Stimulated activated CD4-positive, alpha-beta T cell treated with anti-CD3 and anti-CD28 coated beads, Interleukin-15, amount 100 ng/mL, for 48 hours (primary cell): ENCODE measurements at places on chromosomes 1 and 21.

DNA sequence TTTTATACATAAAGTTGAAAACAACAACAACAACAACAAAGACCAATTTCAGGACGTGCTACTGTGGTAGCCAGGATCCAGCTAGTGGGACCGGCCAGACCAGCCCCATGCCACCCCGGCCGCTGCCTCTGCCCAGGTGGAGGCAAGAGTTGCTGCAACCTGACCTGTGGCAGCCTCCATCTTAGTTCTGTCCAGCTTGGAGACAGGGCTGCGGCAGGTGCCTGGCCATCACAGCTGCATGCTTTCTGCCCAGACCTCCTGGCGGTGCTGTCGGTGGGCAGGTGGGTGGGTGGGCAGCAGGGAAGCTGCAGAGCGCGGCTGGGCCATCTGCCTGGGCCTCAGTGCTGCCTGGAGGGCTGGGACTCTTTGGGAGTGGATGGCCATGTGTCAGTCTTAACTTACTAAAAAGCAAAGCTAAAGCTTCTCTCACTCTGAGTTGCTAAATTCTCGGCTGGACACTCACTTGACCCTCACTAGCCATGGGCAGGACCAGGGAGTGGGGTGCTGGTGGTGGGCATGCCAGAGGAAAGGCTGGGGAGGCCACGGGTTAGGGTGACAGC lies 38.6 kb downstream of the KIAA1614 start:
- no peak for DNase-seq

- no peak for DNase-seq
These were observed 3.0 kb downstream of the TTC13 start for GRCh38 chr1:230975636-230976035.

GRCh38 chr1:163928651-163929050 lies 606.9 kb downstream of the NUF2 start:
- DNase-seq = no peak

GRCh38 chr1:68798071-68798470 lies 301.2 kb upstream of the DEPDC1 start:
- no peak for DNase-seq

DNA sequence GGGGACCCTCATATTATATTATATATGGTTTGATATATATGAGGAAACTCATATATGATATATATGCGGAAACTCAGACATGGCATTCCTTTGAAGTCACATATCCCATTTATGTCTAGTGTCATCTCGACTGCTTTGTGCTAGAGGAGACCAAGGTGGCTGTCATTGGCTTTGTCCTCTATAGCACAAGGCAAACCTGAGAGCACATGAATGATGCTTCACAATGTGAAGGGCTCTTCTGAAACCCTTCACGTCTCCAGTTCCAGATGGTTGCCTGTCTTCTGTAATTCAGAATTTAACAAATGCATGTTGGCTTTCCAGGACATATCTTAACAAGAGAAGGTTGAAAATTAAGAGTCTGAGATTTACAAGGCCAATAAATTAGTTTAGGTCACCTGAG lies 303.6 kb downstream of the BARHL2 start:
- no peak for DNase-seq

- DNase-seq = no peak
These were observed 3.3 kb upstream of the FAM110D start for GRCh38 chr1:26155370-26156284.

DNA sequence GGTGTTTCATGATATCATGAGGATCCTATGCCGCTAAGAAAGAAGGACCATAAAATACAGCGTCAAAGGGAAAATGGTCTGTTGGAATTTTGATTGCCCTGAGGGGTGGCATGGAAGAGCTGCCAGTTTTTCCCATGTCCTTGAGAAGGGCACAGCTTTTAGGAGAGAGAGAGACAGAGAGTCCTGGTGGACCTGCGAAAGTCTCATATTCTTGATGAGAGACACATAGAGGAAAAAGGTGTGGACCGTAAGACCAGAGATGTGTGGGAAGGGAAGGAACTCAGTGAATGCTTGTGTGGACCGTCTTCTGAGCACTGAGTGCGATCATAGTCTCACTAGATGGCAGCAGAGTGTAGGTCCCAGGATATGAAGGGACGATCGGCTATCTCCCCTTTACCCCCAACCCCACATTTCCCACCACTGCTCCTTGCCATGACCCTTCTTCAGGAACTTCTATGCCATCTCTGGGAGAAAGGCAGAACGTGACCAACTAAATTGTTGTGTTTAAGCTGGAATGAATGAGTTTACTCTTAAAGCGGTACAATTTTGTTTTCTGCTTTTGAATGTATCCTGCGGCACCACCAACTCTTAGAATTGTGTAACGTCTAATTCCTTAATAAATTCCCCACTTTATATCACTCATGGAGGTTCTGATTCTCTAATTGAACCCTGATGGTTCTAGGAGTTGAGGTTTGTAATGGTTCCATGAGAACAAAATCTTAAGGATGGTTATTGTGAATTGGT lies 117.7 kb downstream of the CTH start:
- no peak for DNase-seq

DNA sequence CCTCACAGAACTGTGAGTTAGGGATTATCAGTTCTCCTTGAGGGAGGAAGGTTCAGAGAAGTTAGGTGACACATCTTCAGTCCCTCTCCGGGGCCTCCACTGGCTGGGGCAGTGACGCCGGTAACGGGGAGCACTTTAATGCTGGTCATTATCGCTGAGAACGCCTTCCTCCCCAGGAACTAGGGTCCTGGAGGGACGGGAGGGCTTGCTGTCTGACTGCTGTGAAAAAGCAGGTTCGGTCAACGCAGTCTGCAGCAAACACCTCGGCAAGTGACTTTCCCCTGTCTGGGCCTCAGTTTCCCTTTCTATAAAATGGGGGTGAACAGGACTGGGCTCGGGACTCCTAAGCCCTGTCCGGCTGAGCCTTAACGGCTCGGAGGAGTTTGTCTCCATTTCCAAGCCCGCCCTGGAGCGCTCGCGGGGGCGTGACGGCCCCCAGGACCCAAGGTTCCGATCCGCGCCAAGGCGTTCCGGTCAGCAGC lies 341 bp upstream of the TMEM61 start:
- DNase-seq = no peak
